Activated T-cell treated with anti-CD3 and anti-CD28 coated beads, Interleukin-2, amount 50 U/mL, for 72 hours (primary cell): ENCODE measurements at places on chromosomes 4 and X. TPM values are rescaled to one million over a fixed set of nuclear protein-coding genes. Genes with fewer than 3 reads are reported as not detected.
A peak's percentile ranks its signal among the peaks of the same experiment; 100 is the strongest.

PNMA6A gene
- total RNA-seq = 0.49 TPM

SHISA3 gene
- 0.23 TPM for total RNA-seq

FAM47C gene
- not detected for total RNA-seq

- no peak overlapping the region for H3K4me3 ChIP-seq
- H3K27ac ChIP-seq = peak overlapping the region; percentile 23
- H3K27me3 ChIP-seq = no peaks in the 10 kb centered on the region
- DNase-seq = no peak
These were observed 22.9 kb upstream of the TADA2B start for GRCh38 chr4:7020290-7020689.

DNA sequence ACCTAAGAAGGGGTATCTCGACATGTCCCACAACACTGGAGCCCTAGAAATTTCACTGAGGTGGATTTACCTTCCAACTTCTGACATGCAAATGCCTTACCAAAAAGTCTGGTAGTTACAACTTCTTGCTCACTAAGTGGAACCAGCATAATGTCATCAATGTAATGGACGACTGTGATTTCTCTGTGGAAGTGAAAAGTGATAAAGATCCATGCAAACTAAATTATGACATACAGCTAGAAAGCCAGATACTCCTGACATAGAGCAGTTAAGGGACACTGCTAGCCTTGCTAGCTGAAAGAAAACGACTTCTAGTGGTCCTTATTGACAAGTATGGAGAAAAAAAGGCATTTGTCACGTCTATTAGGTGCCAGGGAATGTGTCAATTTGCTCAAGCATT, 191.1 kb downstream of the MAB21L2 start:
- H3K4me1 ChIP-seq = peaks cover 12% of the 10 kb centered on the region
- no peaks in the 10 kb centered on the region for H3K27me3 ChIP-seq
- H3K36me3 ChIP-seq = no peaks in the 10 kb centered on the region

DNA sequence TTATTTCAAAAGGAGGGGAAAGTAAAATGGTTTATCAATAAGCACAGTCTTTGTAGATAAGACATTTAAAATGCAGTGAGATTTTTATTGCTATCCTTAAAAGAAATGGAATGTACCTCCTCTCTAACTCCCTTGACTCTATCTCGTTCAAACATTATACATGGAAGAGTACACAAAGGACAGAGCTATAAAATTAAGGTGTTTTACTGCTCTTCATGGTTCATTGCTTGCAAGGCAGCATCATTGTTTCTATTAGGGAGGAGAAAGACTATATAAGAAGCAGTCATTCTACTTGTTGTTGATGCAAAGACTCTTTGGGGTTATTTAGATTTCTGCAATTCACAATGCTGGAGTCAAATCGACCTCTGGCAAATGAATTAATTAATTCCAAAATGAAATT, 380.2 kb upstream of the NDST3 start:
- H3K36me3 ChIP-seq = peaks cover 3% of the 10 kb centered on the region
- no peak overlapping the region for H3K27ac ChIP-seq
- no peak overlapping the region for H3K4me3 ChIP-seq
- DNase-seq = no peak

DNA sequence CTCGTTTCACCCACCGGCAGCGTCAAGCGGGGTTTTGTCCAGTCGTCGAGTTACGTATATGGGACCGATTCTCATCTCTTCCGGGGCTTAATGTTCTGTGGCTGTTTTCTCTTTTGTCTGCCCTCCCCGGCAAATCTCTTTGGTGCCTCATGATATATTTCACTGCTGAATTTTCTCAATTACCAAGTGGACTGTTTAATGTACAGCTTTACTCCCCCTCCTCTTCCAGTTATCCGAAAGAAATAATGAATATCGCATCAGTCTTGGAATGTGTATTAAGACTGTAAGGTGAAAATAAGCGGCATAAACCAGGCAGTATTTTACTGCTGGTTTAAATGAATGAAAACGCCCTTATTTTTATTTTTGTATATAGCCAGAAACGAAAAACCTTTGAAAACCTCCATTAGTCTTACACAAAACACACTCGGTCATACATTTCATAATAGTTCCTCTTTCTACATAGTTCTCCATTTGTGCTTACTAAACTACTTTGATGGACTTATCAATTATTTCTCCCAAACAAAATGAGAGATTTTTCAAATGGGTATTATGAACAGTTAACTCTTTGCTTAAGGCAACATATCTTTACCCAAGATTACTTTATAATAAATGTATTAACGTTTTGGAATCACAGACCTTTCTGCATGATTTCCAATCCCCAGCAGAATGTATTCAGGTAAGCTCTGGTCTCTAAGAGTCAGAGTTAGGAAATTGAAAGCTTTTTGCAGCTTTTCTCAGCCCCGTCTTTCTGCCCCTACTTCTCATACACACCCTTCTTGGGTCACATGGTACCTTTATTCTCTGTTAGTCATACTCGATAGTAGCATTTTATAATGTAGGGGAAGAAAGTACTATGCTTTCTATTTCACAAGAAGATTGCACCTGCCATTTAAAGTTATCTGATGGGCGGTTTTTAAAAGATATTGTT, 979 bp downstream of the RP2 start:
- H3K27me3 ChIP-seq = no peaks in the 10 kb centered on the region
- H3K27ac ChIP-seq = peak overlapping the region; percentile 89
- peaks cover 5% of the 10 kb centered on the region for H3K4me1 ChIP-seq
- H3K36me3 ChIP-seq = peaks cover 2% of the 10 kb centered on the region

DNA sequence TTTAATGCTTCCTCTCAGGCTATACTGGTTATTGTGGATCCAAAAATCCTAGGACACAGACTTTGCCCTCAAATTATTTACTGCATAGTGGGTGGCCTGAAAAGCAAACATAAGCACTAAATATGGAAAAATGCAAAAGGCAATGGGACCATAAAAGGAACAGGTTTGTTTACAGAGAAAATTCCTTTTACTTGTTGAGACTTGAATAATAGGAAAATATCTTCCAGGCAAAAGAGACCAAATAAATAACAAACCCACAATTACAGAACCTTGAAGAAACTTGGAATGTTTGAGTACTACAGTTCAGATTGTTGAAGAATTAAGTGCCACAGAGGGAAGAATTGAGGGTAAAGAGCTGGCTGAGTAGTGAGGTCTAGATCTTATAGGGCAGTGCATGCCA, 711.0 kb downstream of the C4orf33 start:
- DNase-seq = no peak
- H3K27ac ChIP-seq = no peak overlapping the region
- H3K4me3 ChIP-seq = no peak overlapping the region
- no peaks in the 10 kb centered on the region for H3K27me3 ChIP-seq
- no peaks in the 10 kb centered on the region for H3K36me3 ChIP-seq
- no peaks in the 10 kb centered on the region for H3K4me1 ChIP-seq

DNA sequence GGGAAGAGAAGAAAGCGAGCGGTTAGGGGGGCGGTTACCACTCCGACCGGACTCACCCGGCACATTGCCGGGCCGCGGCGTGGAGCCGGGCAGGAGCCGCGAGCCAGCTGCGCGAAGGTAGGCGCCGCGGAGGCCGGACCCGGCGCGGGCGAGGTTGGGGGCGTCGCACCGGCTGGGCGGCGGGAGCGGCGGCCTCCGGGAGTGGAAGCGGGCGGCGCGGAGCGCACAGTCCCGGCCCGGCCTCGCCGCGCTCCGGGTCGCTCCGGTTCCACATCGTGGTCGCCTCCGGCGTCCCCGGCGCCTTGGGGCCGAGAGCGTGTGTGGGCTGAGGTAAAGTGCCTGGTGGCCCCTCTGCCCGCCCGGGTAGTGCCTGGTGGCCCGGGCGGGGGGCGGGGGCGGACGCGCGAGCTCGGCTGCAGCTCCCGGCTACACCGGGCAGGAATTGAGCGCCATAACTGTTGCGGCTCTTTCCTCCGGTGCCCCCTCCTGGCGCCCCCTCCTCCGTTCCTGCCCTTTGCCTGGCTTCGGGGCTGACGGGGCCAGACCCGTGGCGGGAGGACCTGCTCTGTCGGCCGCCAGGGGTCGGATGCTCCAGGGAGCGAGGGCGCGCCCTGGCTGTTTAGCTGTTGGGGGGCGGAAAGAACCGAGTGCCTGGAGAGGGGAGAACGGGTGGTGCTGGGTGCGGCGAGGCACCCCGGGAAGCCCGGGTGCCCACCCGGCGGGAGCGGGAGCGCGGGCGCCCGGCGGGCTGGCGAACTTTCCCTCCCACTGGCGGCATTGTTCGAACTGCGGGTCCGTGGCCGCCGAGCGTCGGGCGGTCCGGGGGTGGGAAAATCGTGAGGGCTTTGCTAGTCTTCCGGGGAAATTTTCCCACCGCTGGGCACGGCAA, 626 bp downstream of the JADE3 start:
- H3K36me3 ChIP-seq = no peaks in the 10 kb centered on the region
- peaks cover 58% of the 10 kb centered on the region for H3K27me3 ChIP-seq
- no peak overlapping the region for H3K27ac ChIP-seq
- peaks cover 12% of the 10 kb centered on the region for H3K4me1 ChIP-seq
- H3K4me3 ChIP-seq = peak overlapping the region; percentile 74

GRCh38 chr4:7223541-7223940, 31.2 kb downstream of the SORCS2 start:
- no peaks in the 10 kb centered on the region for H3K4me1 ChIP-seq
- H3K27me3 ChIP-seq = no peaks in the 10 kb centered on the region
- H3K4me3 ChIP-seq = no peak overlapping the region

- no peak overlapping the region for H3K27ac ChIP-seq
- H3K27me3 ChIP-seq = peaks cover 33% of the 10 kb centered on the region
- peak overlapping the region; percentile 14 for H3K4me3 ChIP-seq
- peaks cover 4% of the 10 kb centered on the region for H3K4me1 ChIP-seq
- H3K36me3 ChIP-seq = no peaks in the 10 kb centered on the region
These were observed 1.1 kb upstream of the PDLIM3 start for GRCh38 chr4:185536411-185536709.

DNA sequence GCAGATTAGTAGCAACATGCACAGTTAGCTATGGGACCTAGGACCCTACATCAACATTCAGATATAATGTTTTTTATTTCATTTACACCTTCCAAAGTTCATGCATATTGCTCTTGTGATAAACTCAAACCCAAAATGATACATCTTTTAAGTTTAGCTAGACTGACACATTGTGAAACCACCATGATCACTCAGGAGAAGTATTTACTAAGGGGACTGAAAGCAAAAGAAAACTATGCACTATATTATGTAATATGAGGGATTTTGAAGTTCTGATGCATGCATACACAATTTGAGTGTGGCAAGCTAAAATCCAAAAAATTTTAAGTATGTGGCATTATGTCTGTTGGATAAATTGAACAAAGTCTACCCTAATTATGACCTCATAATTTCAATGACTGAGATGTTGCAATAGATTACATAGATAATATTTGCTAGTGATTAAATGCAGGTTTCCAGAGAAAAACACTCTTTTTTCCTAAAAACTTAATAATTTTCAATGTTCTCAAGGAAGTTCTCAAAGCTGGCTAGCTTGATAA, 914.8 kb upstream of the GRIA3 start:
- no peaks in the 10 kb centered on the region for H3K4me1 ChIP-seq
- H3K4me3 ChIP-seq = no peak overlapping the region
- H3K27ac ChIP-seq = no peak overlapping the region
- H3K27me3 ChIP-seq = no peaks in the 10 kb centered on the region
- H3K36me3 ChIP-seq = no peaks in the 10 kb centered on the region
- DNase-seq = no peak
